ACHN (cell line): ENCODE measurements at places on chromosomes 3 and 15.

DNA sequence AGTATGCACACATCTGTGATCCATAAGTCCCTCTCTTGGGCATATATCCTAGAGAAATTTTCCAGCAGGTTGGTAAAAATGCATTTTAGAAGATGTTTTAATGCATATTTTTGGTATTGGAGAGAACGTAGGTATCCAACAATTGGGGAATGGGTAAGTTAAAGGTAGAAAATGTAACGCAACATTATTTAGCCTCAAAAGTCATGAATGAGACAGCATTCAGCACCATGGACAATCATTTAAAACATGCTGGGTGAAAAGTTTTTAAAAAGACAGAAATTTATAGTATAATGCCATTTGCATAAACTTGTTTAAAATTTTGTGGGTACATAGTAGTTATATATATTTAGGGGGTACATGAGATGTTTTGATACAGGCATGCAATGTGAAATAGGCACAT is 43.4 kb downstream of the TRIM69 start:
- no peak for DNase-seq

DNA sequence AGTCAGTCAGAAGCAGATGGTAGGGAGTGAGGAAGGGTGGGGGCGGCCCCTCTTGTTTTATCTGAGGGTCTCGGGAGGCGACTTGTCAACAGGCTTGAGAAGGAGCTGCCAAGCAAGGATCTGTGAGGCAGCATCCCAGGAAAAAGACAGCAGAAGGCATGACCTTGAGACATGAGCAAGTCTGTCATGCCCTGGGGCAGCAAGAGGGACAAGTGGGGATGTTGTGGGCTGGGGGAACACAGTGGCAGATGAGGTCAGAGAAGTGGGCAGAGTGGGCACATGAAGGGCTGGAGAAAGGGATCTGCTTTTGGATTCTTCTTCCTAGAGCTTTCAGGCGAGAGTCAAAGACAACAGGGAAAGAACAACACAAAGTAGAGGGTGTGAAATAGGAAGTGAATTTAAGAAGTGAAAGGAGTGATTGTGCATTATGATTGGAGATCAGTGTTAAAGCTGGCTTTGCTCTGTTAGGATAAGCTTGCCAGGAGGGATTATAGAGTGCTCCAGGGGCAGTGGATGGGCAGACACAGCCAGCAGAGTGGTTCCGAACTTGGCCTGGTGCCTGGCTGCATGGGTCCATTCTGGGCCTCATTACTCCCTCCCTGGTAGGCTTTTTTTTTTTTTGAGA is 73.3 kb downstream of the USP13 start:
- DNase-seq, result no peak

- DNase-seq, result no peak
Observed at GRCh38 chr3:136617198-136617597, 135.0 kb downstream of the STAG1 start.

GRCh38 chr3:139674571-139675260 is 3.1 kb downstream of the NMNAT3 start:
- no peak for DNase-seq

GRCh38 chr3:129384594-129385323 is 43.7 kb downstream of the EFCAB12 start:
- no peak for DNase-seq

GRCh38 chr3:161987933-161988332 is 491.3 kb downstream of the OTOL1 start:
- DNase-seq, result no peak

DNA sequence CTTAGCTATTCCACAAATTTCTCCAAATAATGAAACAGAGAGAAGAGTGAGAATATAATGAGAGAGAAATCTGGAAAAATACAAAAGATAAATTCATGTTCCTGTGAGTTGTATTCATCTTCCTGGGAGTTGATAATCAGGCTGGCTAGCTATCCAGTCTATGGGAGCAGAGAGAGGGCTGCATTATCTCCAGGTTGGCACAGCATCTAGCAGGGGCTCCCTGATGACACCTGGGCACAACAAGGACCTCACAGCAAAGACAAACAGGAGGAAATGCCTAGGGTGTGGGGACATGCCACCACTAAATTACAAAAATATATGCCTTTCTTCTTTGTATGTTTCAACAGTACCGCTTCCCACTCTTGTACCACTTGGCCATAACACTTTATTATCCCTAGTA is 1.9 kb downstream of the EHD4 start:
- DNase-seq, result no peak

GRCh38 chr3:2880218-2880756 is 229.9 kb downstream of the IL5RA start:
- no peak for DNase-seq

DNA sequence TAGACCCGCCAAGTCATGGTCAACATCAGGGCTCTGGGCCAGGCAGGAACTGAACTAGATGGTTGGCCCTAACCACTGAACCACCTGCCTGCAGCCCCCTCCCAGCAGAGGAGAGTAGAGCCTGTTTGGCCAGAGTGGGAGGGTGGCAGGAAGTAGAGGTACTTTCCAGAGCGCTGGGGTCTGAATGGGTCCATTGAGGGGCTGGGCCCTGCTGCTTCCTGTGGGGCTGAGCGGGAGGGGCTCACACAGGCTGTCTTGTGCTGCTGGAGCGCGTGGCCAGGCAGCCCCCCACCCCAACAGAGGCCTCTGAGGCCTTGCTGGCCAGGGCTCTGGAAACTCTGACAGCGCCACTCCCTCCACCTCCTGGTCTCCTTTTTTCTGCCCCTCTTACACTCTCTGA is 17.4 kb downstream of the CSPG4 start:
- DNase-seq, result no peak

DNA sequence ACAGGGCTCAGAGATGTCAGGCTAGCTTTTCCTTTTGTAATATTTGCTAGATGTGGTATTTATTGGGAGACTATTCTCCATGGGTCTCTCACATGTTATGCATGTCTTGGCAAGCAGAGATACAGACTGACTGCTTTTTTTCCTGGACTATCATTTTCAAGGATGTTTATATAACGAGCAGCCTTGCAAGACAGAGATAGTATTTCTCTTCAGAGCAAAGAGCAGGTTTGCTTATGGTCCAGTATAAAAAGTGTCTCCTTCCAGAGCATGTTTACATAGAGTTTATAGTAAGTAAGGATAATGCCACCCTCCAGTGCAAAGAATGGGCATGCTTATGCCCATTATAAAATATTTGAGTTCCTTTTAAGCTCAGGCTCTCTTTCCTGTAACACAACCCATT is 24.6 kb downstream of the GTF2E1 start:
- DNase-seq, result no peak

- DNase-seq, result no peak
Observed at GRCh38 chr3:30527720-30528119, 78.7 kb upstream of the TGFBR2 start.

DNA sequence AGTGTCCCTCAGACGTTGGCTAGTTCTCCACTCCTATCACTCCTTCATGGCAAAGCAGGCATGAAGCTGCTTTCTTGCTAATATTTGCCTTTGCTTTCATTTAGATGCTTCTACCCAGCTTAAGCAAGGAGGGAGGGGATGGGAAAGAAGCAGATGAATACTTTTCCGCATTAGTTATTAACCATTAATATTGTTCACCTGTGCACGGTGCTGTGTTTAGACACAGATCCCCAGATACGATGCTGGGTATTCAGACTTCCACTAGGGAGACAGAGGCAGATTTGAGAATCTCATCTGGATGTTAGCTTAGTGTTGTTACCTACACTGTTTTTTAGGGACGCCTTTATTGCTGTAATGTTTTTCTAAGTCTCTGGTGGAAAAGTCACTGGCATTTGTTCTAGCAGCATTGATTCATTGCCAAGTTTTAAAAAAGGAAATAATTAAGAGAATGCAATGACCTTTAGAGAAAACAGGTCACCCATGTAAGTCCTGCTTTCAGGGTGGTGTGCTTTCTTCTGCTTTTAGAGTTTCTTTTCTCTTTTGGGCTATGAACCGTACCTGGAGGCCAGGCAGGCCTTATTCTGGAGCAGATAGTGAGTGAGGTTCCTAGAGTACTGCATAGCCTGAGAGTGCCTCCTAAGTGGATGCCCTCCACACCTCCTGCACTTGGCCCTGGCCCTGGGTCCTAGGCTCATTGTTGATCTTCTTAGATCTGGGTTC is 55.5 kb downstream of the MYZAP start:
- DNase-seq, result no peak

DNA sequence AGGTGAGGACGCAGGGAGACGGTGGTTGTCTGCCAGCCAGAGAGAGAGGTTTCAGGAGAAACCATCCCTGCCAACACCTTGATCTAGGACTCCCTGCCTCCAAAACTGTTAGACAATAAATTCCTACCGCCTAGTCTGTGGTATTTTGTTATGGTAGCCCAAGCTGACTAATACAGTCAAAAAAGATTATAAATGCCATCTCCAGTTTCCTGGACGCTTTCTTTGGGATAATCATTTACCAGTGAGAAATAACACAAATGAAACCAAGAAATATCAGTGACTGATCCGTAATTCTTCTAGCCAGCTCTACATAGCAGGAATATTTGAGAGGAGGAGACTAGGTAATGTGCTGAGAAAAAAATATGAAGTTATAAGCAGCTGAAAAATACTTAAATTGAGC is 707.8 kb upstream of the LMCD1 start:
- DNase-seq, result peak; percentile 52

DNA sequence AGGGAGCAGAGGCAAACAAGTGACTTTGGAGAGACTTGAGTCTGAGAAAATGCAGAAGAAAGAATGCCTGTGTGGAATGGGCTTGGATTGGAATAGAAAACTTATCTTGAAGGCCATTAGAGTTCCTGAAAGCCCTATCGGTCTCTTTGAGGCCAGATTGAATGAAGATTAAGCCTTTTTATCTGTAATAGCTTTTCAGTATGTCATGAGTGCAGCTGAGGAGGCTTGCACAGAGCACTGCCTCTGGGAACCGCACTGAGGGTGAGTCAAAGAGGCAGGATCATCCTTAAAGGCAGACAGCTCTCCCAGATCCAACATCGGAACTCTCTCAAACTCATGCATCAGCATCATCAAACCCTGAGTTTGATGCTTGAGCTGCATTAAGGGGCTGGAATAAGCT is 515.2 kb downstream of the NTRK3 start:
- DNase-seq, result no peak

DNA sequence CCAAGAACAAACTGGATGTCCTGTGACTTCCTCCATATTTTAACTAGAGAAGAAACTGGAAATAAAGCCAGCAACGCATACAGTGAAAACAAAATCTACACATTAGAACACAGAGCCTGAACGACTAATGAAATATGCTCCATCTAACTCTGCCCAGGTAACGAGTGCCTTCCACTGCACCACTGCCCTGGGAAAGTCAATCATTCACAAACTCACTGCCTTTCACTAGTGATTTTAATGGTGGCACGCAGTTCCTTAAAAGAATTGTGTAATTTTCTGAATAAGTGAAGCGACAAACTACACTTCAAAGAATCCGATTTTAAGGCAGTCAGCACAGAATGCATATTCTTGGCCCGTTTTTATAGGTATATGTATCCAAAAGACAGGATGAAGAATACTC is 416.0 kb downstream of the SHQ1 start:
- DNase-seq, result no peak

DNA sequence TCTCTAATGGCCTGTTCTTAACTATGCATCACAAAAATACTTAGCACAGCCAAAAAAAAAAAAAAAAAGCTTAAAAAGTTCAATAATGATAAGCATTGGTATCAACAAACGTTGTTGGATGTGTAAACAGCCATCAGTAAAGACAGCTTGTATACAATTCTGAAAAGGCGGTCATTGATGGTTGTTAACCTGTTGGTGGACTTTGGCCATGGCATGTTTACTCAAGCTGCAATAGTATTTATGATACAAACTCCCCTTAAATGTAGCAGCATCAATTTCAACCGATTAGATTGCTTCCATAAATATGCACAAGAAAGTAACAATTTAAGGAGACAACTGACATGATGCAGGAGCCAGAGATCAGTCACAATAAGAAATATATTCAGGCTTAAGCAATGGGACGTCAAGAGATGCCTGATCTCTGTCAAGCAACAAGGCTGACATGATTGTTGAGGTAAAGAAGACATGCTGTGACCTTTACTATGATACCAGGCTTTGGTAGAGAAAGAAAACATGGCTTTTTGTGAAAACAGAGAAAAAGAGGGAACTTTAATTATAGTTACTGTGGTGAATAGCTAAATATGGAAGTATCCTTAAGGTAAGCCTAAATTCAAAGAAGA is 14.2 kb upstream of the SLC7A14 start:
- no peak for DNase-seq

GRCh38 chr3:138289701-138290100 is 40.0 kb downstream of the NME9 start:
- DNase-seq, result no peak

DNA sequence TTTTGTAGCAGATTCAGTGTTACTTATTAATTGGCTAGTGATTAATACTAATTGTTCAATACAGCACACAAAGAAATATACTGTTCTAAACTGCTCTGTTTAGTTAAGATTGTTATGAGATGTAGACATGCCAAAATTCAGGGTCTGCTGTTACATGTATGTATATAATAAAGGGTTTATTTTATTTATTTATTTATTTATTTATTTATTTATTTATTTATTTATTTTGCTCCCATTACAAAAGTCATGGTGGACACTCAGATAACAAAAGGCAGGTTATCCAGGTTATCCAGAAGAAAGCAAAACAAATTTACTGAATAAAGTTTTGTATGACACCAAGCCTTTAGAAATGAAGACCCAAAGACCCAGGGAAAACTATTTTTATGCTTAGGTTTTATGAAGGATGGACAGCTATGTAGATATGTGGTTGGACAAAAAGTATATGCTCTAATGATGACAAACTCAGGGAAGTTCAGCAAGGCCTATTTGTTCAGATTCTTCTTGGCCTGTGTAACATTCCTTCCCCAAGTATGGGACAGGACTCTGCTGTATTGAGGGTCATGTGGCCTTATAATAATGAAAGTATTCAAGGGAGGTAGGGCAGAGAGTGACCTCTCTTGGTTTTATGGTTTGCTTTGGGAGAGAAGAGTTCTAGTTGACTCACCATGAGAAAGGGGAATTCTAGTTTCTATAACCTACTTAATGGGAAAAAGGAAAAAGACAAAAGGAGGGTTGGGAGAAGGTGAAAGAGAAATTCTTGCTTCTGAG is 1056.8 kb downstream of the ROBO2 start:
- DNase-seq, result no peak

GRCh38 chr3:129701161-129701560 is 94.7 kb upstream of the PLXND1 start:
- no peak for DNase-seq

DNA sequence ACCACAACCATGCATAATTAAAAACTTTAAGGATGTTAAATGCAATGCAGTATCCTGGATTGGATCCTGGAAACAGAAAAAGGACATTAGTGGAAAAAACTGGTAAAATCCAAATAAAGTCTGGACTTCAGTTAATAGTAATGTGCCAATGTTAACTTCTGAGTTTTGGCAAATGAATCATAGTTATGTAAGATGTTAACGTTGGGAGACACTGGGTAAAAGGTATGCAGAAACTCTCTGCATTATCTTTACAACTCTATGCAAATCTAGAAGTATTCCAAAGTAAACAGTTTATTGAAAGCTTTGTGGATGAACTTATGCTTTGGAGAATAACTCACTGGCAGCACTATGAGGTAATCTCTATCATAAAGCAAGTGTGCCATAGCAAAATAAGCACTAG is 357.4 kb downstream of the RORA start:
- no peak for DNase-seq
